Right renal cortex interstitium (tissue), 3 donors: ENCODE measurements at places on chromosomes 1 and 21. TPM values are rescaled to one million over a fixed set of nuclear protein-coding genes. Genes with fewer than 3 reads are reported as not detected.

DNA sequence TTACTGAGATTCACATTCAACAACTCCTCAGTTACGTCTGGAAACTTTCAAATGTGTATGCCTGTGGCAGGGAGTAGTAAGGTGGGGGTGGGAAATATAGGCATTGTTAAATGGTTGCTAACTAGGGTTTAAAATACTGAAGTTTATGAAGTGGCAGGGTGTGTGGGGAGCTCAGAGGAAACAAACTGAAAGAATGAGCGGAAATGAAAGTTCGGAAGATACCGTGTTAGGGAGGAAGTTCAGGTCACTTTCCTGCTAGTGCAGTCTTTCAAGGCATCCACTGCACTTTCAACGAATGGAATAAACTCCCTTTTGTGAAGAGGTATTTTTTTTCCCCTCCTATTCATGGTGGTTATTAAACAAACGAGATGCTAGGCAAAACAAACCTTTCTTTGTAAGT, 19.7 kb downstream of the SYNJ1 start:
- DNase-seq = no peak

DNA sequence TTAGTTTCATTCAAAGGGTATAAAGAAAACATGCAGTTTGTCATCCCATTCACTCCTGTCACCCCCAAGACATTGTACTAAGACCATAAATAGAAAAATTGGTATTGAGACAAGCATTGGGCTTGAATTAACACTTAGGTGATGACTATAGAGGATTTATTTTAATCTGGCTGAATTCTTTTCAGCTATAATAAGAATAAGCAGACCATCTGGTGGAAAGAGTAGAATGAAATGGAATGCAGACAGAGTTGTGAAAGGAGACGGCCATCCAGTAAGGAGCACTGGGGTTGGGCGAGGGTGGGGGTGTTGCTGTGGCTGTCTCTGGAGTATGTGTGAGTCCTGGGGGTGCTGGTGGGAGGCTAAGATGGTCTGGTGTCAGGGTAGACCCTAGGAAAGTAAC, 125.0 kb upstream of the IVNS1ABP start:
- no peak for DNase-seq

GRCh38 chr1:172976222-172977041, 74.3 kb downstream of the TNFSF18 start:
- peak; percentile 33 for DNase-seq

- DNase-seq = no peak
Observed at GRCh38 chr1:99062192-99062591, 57.5 kb upstream of the PLPPR5 start.

DNA sequence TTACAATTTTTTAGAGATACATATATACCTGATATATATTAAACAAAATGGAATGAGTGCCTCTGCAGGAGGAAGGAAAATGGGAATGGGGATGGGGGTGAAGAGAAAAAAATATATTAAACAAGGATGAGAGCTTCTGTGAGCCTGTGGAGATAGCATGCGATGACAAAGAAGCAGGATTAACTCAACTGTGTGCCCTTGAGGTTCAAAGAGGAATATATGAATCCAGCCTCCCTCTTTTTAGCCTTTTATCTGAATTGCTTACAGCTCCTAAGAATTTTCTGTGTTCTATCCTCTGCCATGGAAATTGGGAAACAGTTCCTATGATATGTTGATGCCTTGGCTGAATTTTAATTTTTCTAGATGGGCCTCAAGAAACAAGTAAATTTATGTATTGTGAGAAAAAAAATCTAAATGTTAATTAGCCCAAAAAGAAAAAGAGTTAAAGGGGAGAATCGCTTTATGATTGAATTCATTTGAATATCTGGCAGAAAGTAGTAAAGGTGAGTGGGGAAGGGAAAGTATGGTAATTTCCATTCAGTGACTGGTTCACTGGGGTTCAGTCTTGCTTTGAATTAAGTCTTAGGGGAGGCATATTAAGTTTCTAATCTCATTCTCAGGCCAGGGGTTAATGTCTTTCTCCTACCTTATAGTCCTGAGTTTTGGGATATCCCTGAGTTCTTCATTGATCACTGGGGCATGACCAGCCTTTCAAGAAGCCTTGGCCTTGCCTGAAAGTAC, 106.3 kb upstream of the HMCN1 start:
- no peak for DNase-seq

DNA sequence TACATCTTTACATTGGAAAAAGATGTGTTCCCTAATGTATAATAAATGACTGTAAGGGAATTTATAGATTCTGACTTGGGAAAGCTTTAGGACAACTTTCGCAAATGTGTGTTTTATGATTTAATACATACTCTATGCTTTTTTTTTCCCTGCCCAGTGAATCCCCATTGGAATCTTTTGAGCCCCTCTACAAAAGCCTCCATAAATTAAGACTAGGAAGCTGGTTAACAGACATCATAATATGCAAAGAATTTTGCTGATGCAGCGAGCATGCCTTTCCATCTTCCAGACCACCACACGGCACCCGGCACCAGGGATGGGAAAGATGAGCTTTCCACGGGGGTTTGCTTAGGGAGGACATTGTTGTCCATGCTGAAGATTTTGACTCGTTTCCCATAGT, 156.1 kb upstream of the IVNS1ABP start:
- no peak for DNase-seq

DNA sequence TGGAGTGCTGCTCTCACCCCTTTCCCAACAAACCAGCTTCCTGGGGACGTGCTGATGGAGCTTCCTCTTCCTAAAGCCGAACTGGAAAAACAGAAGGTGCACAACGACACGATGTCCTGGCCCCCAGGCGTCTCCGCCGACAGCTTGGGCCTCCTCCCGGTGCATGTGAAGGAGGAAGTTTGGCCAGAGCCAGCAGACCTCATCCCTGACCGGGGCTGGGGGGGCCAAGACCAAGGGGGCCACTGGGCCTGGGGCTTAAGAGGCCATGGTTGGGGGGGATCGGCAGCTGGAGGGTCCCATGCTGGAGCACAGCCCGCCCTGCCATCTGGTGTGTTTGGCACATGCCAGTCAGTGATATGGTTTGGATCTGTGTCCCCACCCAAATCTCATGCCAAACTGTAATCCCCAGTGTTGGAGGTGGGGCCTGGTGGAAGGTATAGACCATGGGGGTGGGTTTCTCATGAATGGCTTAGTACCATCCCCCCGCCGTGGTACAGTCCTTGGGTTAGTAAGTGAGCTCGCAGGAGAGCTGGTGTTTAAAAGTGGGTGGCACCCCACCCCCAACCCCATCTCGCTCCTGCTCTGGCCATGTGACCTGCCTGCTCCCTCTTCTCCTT, 6.4 kb downstream of the HES4 start:
- no peak for DNase-seq

DNA sequence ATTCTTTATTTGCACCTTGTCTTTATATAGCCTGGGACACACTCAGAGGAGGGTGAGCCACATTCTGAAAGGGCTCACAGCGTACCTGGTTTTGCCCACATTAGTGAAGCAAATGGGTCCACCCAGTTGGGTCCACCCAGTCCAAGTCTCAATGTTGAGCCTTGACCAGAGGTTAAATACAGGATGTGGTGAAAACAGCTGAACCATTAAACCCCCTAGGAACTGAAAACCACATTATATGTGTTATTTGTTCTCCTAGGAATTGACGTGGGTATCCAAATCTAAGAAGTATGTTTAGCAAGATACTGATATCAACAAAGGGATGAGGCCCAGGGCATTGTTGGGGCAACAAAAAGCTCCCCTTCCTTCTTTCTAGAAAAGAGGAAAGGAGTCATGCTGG, 83.8 kb downstream of the SETD4 start:
- no peak for DNase-seq

GRCh38 chr1:87449348-87449963, 120.8 kb downstream of the LMO4 start:
- DNase-seq = no peak

DNA sequence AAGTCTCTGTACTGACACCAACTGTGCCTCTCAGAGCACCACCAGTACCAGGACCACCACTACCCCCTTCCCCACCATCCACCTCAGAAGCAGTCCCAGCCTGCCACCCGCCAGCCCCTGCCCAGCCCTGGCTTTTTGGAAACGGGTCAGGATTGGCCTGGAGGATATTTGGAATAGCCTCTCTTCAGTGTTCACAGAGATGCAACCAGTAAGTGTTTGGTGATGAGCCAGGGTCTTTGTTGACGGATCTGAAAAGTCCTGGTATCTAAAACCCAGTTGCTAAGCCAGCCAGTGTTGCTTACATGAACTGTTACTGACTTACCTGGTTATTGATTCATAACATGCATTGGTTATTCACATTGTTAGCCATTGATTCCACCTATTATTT, 1.1 kb downstream of the C1orf56 start:
- DNase-seq = no peak

DNA sequence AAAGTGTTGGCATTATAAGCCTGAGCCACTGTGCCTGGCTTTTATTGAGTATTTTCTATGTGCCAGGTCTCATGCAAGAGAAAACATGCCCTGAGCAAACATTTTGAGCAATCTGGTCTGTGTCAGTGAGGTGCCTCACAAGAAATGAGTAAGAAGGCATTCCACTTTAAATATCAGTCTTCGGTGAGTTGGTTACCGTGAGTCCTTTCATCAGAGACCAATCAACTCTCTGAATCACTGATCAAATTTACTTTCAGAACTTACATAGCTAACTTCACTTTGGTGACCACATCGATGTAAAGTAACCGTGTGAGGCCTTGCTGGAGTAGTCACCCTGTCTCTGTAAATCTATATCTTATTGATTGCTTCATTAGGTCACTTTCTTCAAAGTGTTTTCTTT, 14.3 kb upstream of the DDX59 start:
- DNase-seq = no peak

GRCh38 chr1:207825719-207826556, 74.1 kb downstream of the CD46 start:
- no peak for DNase-seq

DNA sequence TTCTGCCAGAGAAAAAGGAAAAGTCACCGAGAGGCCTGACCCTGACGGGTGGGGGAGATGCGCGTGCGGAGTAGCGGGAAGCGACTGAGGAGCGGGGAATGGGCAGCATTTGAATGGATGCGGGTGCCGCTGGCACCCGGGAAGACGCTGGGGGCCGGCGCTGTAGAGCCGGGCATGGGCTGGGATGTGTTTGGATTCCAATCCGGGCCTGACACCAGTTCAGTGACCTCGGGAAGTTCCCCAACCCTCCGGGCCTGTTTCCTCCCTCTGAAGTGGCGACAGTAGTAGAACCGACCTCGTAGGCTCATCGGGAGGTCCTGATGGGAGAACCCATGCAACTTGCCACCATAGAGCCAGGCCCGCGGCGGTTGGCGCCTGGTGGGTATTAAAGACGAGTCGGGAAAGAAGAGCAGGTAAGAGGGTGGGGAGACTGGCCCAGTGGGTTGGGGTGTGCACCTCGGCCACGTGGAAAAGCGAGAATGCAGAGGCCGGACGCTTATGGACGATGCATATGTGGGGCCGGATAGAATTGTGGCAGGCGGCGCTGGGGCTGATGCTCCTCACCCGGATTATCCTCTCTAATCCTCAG, 642 bp upstream of the SLC16A1 start:
- DNase-seq = no peak

GRCh38 chr1:156684227-156684782, 7.1 kb upstream of the NES start:
- DNase-seq = no peak

GRCh38 chr1:61400131-61400770, 317.9 kb downstream of the NFIA start:
- no peak for DNase-seq

GRCh38 chr1:87295445-87296110, 33.1 kb upstream of the LMO4 start:
- DNase-seq = no peak

Gene CR1L
- polyA plus RNA-seq = 0.96 TPM

Gene RNPC3
- 32.1 TPM for polyA plus RNA-seq

Gene DFFB
- 6.4 TPM for polyA plus RNA-seq

Gene NSL1
- 45.8 TPM for polyA plus RNA-seq

Gene ATF6
- 35.0 TPM for polyA plus RNA-seq

Gene ZFP69B
- polyA plus RNA-seq = 6.8 TPM

Gene CELA3A
- not detected for polyA plus RNA-seq

Gene DMBX1
- not detected for polyA plus RNA-seq

Gene MRPL39
- 47.7 TPM for polyA plus RNA-seq

Gene ENAH
- 116 TPM for polyA plus RNA-seq

Gene C4BPA
- polyA plus RNA-seq = 0.47 TPM
